Effector CD4-positive, alpha-beta T cell (primary cell): ENCODE measurements at places on chromosomes 2 and 18.

GRCh38 chr2:188176620-188177019, 115.1 kb upstream of the GULP1 start:
- DNase-seq, result no peak

DNA sequence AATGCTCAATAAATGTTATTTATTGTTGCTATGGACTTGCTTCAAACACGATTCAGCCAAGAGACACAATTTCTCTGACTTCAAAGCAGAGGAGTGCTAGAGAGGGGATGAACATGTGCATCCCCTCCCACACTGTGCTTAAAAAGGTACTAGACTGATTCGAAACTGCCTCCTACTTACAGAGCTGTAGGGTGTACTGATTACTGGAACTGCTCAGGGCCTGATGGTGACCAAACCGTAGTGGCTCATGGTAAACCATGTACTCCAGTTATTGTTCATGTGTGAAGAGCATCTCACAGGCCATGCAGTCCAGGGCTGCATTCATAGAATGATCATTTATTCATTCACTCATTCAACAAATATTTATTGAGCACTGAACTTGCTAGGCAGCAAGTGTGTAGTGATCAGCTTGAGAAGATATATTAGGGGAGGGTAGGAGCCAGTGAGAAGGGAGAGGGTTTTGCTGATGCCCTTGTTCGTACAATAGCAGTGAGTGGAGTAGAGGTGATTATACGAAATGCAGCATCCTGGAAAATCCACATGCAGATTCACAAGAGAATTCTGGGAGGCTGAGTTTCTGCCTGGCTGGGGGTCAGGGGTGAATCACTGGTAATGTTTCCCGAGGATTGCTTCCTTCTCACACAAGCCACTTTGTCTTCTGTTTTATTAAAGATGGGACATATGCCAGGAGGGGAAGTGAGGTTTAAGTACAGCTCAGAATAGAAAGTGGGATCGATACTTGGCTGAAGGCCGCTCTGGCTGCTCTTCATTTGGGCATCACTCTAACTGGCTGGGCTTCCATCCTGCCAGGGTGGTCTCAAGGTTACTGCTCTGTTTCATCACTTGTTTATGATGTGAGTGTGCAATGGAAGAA, 245.4 kb downstream of the RAD51AP2 start:
- DNase-seq, result no peak

GRCh38 chr18:45361125-45361851, 254.0 kb upstream of the SLC14A2 start:
- no peak for DNase-seq

DNA sequence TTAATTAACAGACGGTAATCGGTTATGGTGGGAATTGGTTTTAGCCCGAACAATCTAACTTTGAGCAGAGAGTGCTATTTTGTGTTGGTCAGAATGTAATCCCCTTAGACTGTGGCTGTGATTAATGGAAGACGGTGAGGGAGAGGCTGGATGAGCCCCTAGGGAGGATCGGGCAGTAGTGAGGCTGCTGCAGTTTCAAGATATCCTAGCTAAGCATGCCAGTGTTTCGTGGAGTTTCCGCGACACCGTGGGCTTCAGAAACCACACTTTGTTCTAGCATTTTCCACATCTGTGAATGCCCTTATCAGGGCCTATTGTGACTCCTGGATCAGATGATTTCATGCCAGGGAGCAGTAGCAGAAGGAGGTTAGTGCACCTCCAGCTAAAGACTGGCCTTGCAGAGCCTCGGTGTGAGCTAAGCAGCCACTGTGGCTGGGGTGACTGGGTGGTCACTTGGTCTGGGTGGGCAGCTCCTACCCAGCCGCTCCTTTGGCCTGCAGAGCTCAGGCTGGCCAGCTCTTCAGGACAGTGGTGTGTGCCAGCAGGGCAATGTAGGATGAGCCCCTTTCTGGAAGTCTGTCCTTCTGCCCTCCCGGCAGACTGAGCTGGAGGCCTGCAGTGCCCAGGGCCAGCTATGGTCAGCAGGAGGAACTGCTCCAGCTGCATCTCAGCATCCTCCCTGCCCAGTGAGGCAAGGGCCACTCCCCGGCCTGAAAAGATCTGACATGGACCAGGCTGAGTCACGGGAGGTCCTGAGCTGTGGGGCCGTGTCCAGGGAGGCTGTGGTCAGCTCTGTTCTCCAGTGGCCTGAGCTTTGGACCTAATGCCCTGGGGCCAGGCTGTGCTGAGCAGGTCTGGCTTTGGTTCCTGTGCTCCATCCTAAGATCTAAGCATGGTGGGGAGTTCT, 142.6 kb upstream of the GPC1 start:
- DNase-seq, result no peak

- DNase-seq, result no peak
Observed at GRCh38 chr2:237711458-237712150, 84.2 kb downstream of the LRRFIP1 start.
